NCI-H1105 (cell line): ENCODE measurements at places on chromosomes 7 and 10.

- no peak for DNase-seq
These were observed 10.8 kb upstream of the POLM start for GRCh38 chr7:44093102-44093641.

DNA sequence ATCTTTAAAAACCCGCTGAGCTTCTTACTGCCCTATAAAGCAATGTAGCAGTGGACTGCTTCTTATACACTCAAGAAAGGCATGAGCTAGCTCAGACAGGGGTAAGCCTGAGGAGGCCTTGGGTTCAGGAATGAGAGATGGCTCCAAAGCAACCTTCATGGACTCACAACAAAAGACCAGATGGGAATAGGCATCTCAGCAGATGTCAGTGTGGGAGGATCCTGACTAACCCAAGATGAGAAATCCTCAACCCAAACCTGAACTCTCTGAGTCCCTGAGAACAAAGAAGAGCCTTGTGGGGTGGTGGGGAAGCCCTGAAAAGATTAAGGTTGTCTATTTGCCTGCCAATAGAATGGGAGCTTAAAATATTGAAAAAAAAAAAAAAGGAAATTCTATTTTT lies 807.4 kb downstream of the KCNMA1 start:
- DNase-seq: no peak

- DNase-seq: peak; percentile 8
These were observed 110.6 kb downstream of the KCNMA1 start for GRCh38 chr10:77526868-77527617.

- no peak for DNase-seq
These were observed 125.5 kb downstream of the KIAA1217 start for GRCh38 chr10:24334279-24334939.

DNA sequence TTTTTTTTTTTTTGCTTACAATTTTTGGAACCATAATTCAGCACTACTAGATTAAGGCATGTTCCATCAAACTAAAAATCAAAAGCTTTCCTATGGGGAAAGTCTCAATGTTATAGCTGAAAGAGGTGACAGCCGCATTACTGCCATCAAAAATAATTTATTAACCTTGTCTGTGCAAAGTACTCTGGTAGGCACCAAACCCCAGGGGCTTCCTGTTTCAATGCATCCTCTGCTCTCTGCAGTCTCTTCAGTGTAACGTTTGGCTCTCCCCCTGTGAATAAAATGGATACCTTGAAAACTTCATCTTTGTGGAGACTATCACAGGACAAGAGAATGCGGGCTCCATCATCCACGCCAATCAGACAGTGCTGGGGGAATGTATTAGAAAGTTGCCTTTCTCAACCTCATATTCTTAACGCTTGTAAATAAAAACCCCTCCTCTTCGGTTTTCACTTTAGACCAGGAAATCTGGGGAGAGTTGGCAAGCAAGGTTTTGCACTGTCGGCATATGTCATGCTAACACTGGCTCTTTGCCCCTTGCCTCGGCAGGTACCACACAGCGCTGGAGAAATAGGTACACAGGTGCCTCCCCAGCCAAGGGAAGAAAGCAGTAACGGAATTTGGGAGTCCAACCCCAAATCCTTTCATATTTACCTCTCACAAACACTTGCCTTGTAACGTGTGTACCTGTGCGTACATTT lies 1.6 kb upstream of the NRG3 start:
- DNase-seq: no peak

DNA sequence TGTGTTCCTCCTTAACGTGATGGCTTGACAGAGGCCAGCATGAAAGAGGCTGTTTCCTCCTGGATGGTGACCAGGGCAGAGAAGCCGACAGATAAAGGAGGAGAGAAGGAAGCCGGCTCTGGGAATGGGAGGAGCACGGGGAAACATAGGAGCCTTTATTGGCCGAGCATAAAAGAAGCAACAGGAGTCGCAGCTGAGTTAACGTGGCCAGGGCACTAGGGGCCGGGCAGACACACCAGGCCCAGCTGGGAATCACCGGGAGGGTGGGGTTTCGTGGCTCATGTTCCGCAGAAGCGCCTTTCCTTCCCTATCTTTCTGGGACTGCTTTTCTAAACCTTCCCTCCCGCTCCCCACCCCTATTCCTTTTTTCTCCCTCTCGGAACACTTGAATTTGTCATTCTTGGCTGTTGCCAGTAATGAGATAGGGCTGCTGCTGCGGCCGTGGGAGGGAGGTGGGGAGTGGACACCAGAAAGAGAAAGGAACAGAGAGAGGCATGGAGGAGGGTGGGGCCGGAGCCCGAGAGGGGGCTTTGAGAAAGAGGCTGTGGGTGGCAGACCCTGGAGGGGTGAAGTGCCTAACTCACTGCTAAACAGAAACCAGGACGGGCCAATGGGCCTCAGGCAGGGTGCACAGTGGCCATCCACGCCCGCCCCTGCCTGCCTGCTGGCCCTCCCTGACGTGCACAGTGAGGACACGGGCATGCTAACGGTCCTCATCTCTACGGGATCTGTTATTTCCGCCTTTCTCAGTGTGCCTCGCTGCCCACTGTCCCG lies 65.2 kb downstream of the COL13A1 start:
- no peak for DNase-seq

GRCh38 chr7:131652934-131653333 lies 96.5 kb upstream of the PODXL start:
- no peak for DNase-seq

- DNase-seq: no peak
These were observed 975.2 kb downstream of the SORCS1 start for GRCh38 chr10:106189292-106189691.

DNA sequence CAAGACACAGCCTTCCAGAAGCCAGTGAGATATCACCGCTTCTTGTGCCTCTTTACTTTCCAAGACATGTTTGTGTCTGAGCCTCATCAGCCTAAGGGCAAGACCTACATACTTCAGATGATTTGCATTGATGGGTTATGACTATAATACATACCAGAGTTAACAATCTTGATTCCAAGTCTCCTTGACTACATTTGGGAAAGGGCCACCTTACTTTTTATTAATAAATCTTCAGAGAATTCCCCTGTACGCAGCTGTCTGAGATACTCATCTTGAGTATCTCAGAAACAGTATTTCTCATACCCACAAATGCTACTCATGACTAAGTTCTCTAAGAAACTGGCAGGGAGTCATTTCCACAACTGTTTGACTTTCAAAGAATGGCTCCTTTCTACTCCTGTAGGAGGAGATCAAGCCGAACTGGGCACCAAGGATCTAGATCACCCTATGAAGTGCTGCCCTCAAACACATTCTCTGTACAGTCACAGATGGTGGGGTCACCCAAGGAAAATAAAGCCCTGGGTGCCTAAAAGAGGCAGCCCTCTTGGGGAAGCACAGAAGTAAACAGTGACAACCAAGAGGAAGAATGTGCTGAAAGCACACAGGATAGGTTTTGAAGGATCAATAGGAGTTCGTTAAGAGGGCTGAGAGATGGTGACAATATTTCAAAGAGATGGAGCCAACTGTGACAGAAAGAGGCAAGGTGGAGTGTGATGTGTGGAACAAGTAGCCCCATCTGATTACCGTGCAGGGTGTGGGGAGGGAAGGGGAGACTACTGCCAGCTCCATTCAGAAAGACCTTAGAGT lies 138.9 kb downstream of the JAZF1 start:
- no peak for DNase-seq

GRCh38 chr10:61744469-61744868 lies 81.7 kb downstream of the CABCOCO1 start:
- no peak for DNase-seq
